Stimulated activated CD8-positive, alpha-beta memory T cell treated with anti-CD3 and anti-CD28 coated beads, Interleukin-4, amount 100 ng/mL, for 1 hour (primary cell): ENCODE measurements at places on chromosomes 2 and 18.

- no peak for DNase-seq
These were observed 234.3 kb downstream of the ALK start for GRCh38 chr2:29687121-29687520.

- no peak for DNase-seq
These were observed 47.0 kb downstream of the CAB39 start for GRCh38 chr2:230759481-230760167.

- DNase-seq, result no peak
These were observed 59.8 kb downstream of the INHBB start for GRCh38 chr2:120405759-120406099.

- DNase-seq, result no peak
These were observed 37.8 kb downstream of the ACVR2A start for GRCh38 chr2:147882631-147883030.

GRCh38 chr2:201808027-201808426, 1.7 kb downstream of the CDK15 start:
- DNase-seq, result no peak

GRCh38 chr2:173151671-173152401, 76.2 kb downstream of the MAP3K20 start:
- DNase-seq, result no peak

DNA sequence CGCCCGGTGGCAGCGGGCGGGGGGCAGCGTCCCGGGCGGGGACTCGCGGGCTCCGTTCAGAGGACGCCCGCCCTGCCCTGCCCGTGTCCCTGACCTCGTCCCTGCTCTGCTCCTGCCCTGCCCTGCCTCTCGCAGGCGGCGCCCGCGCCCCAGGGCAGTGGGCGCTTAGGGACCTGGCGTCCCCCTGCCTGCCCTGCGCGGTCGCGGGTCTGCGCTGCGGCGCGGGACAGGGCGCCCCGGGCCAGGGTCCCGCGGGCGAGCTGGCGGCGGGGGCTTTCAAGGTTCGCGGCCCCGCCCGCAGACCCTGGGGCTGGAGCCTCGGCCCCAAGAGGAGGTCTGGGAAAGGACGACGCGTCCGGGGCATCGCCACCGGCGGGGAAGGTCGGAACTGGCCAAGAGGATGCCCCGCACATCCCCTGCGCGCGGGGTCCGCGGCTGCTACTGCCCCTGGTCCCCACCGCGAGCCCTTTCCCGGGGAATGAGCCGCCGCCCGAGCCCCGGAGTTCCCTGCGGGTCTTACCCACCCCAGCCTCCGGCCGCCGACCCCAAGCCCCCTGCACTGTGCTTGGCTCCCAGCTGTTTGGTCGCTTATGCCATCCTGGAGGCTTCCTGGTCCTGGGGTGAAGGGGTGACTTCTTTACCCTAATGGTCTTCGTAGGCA, 679 bp downstream of the RNF144A start:
- no peak for DNase-seq

- no peak for DNase-seq
These were observed 33.9 kb downstream of the ACOXL start for GRCh38 chr2:110766291-110766690.

GRCh38 chr2:30588994-30589393, 141.9 kb downstream of the LCLAT1 start:
- DNase-seq, result no peak

DNA sequence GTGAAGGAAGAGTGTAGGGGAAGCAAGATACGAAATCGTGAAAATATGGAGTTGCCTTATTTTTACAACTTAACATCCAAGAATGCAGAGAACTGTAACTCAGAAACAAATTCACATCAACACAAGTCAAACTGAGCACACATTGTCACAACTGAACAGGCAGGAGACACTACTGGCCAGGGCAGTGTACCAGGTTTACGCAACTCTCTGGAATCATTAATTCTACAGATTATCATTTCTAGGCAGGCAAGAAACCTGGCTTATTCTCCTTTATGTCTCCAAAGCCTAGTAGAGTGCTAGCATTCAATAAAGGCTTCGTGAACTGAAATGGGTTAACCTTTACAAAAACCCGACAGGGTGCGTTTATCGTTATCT, 584 bp downstream of the COA5 start:
- DNase-seq, result no peak

- no peak for DNase-seq
These were observed 116.8 kb upstream of the PID1 start for GRCh38 chr2:229387866-229388265.

GRCh38 chr2:145692971-145693478, 1173.1 kb upstream of the ZEB2 start:
- no peak for DNase-seq

DNA sequence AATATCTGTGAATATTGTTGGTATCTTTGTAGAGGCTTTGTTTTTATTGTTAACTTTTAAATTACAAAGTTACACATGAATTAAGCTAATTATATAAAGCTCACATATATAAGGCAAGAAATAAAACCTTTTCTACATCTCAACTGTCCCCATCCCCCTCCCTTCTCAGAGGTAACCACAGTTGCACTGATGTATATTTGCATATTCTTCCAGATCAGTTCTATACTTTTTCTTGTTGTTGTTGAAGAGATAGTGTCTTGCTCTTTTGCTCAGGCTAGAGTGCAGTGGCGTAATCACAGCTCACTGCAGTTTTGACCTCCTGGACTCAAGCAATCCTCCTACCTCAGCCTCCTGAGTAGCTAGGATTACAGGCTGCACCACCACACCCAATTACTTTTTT, 36.0 kb upstream of the CDC42EP3 start:
- DNase-seq, result no peak

GRCh38 chr2:145753966-145754365, 1234.0 kb upstream of the ZEB2 start:
- DNase-seq, result no peak

GRCh38 chr2:205803500-205803899, 121.2 kb downstream of the NRP2 start:
- no peak for DNase-seq
